ENCODE measurements at places on chromosomes 11 and 22. TPM values are rescaled to one million over a fixed set of nuclear protein-coding genes. Genes with fewer than 3 reads are reported as not detected.
A peak's percentile ranks its signal among the peaks of the same experiment; 100 is the strongest.

DNA sequence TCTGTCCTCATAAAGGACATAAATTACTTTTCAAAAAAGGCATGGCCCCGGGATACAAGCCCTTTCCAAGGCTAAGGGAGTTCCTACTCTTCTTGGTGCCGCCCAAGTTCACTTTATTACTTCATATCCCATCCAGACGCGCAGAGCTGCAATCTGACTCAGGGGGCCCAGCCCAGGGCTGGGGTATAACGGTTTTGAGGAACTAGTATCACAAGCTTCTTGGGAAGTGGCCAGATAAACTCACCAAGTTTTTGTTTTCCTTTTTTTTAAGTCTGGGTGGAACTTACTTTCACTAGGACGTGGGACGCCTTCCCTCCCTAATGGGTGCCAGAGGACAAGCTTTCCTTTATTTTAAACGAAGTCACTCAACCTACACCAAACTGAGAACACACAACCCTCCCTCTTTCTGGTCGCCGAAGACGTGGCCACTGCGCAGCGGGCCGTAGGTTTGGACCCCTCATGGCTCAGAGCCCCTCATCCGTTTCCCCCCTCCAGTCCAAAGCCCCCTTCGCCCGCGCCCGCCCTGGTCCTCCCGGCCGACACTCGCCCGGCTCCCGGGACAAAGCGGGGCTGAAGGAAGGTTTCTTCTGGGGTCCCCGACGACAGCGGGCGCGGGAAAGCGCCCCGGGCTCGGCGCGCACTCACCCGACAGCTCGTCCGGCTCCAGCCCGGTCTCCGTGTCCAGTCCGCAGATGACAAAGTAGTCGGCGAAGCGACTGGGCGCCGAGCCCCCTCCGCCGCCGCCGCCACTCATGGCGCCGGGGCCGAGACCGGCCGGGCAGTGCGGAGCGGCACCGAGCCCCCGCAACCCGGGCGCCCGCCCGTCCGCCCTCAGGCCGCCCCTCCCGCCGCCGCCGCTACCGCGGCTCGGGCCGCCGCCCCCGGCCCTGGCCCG lies 587 bp downstream of the DENND5A start:
- DNase-seq: no peak

GRCh38 chr11:61728066-61728939 lies 24.1 kb upstream of the MYRF start:
- no peak for DNase-seq

GRCh38 chr22:36540867-36541642 lies 12.1 kb upstream of the EIF3D start:
- DNase-seq: peak; percentile 72

DNA sequence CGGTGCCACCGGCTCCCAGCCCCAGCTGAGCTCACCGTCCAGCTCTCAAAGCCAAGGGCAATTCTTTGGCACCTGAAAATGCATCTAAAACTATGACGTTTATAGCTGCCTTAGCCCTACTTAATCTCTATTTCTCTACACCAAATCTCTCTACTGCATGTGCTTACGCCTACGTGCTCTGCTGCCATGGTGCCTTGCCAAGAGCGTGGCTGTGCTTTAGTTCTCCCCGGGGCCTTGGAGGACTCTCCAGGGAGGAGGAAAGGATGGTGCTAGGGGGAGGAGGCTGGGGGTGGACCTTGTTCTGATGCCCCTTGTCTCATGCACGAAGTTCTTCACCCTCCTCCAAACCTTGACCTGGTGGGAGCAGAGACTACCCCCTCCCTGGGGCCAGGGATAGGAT lies 9.0 kb upstream of the BID start:
- DNase-seq: no peak

The OR52I1 gene
- not detected for total RNA-seq

The TOLLIP gene
- 68.0 TPM for total RNA-seq

The NECTIN1 gene
- total RNA-seq: 15.0 TPM

The IGLL5 gene
- not detected for total RNA-seq

The APBB1 gene
- total RNA-seq: 26.9 TPM

Data from kidney epithelial cell (primary cell).